ENCODE measurements at places on chromosomes 3 and 15. TPM values are rescaled to one million over a fixed set of nuclear protein-coding genes. Genes with fewer than 3 reads are reported as not detected.
A peak's percentile ranks its signal among the peaks of the same experiment; 100 is the strongest.

DNA sequence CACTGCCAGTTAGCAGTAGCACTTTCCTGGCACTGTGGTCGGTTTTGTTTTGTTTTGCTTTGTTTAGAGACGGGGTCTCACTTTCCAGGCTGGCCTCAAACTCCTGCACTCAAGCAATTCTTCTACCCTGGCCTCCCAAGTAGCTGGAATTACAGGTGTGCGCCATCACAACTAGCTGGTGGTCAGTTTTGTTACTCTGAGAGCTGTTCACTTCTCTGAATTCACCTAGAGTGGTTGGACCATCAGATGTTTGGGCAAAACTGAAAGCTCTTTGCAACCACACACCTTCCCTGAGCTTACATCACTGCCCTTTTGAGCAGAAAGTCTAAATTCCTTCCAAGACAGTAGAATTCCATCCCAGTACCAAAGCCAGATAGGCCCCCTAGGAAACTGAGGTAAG, 22.6 kb downstream of the CLDN18 start:
- DNase-seq, result no peak

- DNase-seq, result no peak
Observed at GRCh38 chr3:154931484-154931883, 148.6 kb upstream of the MME start.

- DNase-seq, result no peak
Observed at GRCh38 chr3:20539666-20540065, 353.7 kb upstream of the SGO1 start.

DNA sequence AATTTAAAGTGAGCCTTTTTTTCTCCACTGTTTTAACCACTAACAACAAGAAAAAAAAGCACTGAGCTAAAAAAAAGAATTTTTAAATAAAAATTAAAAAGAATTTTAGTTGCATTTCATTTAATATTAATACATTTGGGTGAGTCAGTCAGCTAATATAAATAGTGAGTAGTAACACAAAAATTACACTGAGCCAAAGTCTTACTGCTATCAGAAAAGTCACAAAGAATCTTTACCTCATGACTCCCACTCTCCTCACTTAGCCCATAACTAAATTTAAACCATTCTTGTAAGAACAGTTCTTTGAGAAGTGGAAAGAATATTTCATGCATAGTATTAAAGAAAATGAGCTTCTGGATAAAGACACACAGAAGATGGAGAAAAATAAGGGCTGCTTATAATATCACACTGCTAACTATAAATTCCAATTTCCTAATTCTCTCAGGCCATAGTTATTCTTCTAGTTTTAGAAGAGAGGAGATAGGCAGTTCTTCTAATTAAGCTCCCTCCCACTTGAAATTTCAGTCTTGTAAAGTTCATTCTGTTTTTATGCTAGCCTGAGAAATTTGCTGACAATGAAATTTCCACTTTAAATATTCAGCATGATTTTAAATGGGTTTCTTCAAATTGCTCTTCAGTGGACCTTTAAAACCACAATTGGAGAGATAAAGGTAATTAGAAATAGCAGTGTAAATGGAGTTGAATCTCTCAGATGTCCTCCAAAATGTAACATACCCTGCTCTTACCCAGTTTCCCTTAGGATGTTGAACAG, 17.6 kb downstream of the SHQ1 start:
- no peak for DNase-seq

DNA sequence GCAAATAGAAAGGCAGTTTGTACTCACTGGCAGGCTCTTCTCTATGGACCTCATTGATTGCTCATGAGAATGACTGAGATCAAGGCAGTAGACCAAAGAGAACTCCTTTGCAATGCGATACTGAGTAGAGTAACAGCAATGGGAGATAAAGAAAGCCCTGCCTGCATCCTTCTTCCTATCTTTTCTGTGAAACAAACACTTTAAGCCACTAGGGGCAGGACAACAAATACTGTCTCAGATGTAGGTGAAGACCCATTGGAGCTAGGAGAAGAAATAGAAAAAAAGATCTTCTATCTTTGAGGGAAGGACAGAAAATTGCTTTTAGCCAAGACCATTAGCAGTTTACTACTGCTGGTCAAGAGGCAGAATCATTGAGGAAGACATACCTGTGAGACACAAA, 117.6 kb upstream of the IGSF10 start:
- no peak for DNase-seq

DNA sequence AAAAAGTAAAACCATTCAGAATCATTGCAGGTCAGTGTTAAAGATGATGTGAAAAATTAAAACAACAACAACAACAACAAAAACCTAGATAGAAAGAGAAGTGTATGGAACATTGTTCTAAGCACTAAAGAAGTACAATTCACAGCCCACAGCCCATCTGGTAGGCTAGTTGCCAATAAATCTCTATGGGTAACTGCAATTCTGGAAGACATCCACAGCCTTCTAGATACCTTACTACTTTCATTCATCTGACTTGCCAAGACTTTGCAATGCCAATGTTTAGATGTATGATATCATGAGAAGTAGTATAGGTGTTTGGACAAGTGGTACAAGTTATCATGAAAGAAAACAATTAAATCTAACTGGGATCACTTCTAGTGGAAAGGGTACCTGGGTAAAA, 198.6 kb downstream of the VGLL3 start:
- DNase-seq, result no peak

DNA sequence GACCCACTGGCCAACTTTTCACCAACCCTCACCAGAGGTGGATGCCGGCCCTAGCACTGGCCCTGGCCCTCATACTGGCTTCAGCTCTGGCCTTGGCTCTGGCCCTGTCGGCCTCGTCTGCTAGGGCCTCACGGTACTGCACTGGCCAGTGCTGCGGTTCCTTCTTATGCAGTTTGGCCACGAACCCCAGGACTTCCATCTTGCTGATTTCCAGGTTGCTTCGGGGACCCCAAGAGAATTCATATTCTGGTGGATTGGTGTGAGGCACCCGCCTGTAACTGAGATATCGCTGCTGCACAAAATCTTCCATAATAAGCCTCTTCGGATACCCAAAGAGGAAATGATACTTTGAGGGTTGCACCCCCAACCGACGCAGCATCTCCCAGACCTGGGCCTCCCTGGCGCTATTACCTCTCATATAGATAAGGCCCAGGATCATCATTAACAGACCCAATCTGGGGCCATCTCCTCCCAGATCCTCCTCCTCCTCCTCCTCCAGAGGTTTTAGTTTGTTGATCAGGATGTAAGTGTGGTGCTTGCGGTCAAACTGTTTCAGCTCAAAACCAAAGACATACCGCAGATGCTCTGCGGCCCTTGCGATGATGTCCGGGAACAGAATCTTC, 883 bp downstream of the MAGEF1 start:
- DNase-seq, result no peak

DNA sequence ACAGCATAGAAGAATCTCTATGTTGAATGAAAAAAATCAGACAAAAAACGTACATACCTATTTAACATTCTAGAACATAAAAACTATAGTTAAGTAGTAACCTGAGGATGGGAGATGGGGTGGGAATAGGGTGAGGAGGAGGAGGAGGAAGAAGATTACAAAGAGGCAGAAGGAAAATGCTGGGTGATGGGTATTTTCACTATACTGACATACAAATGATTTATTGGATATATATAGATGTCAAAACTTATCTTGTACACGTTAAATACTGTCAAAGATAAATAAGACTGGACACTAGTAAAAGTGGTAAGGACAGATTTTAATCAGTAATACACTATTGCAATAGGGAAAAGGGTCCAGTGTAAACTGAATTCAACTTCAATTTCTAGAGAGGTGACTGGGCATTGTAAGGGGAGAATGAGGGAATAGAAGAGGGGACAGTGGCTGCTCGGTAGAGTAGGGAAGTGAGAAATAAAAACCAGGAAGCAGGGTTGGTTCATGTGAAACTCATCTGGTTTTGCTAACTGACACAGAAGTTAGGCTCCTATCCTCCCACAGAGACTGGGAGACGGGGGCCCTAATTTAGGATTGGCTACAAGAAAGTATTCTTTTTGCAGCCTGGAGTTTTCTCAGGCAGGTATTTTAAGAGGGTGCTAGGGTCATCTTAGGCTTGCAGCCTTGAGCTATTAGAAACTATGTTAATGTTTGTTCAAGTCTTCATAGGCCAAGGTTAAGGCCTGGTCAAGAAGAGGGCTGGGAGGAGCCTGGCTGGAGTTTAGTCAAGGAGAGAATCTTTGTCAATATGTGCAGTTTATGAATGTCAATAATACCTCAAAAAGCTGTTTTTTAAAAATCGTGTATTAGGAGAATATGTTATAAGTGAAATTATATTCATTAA, 15.0 kb upstream of the C15orf61 start:
- no peak for DNase-seq

GRCh38 chr3:61561374-61562041, at the start of gene PTPRG:
Gene PTPRG (plus strand): TSS chr3:61561571. CDS start chr3:61562288, 717 bp downstream.
- DNase-seq, result peak; percentile 41

GRCh38 chr3:127768346-127769008, 53.8 kb downstream of the MGLL start:
- no peak for DNase-seq

- DNase-seq, result no peak
Observed at GRCh38 chr3:52345521-52346109, 29.5 kb downstream of the DNAH1 start.

- no peak for DNase-seq
Observed at GRCh38 chr15:80796407-80796806, 17.2 kb downstream of the CEMIP start.

- no peak for DNase-seq
Observed at GRCh38 chr3:149273096-149273751, 51.6 kb upstream of the CP start.

DNA sequence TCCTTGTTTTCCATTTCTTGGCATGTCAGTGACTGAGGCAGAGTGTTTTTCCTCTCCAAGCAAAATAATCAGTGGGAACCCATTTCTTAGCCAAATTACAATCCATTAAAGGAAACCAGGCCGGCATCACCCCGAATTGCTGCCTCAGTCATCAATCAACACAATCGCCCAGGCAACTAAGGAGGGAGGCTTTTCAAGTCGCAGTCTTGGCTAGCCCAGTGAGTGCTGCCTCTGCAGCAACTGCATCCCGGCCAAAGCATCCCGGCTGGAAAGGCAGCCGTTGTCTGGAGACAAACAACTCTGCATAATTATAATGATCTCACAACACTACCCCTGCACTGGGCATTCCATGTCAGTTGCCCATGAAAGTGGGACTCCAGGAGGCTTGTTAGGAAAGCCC, 213.5 kb upstream of the PRICKLE2 start:
- no peak for DNase-seq

DNA sequence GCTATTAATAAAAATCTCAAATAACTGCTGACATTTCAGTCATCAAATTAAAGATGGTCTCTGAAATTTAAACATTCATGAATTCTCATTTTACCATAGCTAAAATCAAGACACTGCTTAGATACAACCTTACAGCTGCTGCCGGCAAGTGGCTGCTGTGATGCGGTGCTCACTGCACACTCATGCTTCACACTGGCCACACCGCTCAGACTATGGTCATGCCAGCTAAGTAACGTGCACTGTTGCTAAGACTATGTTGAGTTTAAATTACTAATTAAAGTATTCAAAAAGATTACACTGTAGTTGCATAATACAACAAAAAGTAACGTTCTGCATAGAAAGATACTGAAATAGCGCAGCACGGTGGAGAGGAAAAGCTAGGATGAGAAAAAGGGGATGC, 12.1 kb downstream of the ATP13A3 start:
- DNase-seq, result no peak

- DNase-seq, result no peak
Observed at GRCh38 chr3:88239870-88240269, 90.1 kb downstream of the C3orf38 start.

DNA sequence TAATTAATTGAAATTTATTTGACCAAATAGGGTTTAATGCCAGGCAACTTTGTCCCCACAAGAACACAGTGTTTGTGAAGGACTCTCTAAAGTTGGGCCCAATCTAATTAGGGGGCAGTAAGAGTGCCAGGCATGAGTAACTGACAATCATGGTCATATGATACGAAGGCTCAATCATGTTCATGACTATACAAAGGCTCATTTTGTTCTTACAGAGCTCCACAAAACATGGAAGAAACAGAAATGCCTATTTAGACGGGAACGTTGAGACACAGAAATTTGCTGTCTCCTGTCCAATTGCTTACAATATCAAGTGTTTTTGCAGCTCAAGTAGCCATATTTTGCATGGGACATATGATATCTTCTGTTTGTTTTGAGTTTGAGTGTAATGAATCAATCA, 391.1 kb downstream of the SI start:
- no peak for DNase-seq

GRCh38 chr3:131394400-131394799, 12.8 kb downstream of the NUDT16 start:
- no peak for DNase-seq

DNA sequence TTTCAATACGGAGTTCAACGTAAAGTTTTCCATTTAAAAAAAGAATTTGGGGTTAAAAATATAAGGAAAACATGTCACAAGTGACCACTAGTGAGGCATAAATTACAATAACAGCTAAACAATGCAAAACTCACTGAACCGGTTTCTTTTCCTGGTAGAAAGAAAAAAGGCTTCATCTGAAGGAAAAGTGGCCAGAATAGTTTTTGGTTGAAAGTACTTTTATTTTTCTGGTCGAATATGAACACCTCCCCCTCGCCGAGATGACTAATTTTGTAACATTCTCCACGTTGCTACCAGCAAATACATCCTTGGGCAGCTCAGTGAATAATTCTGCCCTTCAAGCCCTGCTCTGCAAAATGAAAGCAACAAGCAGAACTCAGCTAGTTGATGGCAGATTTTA, 3.9 kb upstream of the SRGAP3 start:
- DNase-seq, result no peak

- no peak for DNase-seq
Observed at GRCh38 chr15:67915461-67916374, 75.9 kb upstream of the RNU6-1 start.

DNA sequence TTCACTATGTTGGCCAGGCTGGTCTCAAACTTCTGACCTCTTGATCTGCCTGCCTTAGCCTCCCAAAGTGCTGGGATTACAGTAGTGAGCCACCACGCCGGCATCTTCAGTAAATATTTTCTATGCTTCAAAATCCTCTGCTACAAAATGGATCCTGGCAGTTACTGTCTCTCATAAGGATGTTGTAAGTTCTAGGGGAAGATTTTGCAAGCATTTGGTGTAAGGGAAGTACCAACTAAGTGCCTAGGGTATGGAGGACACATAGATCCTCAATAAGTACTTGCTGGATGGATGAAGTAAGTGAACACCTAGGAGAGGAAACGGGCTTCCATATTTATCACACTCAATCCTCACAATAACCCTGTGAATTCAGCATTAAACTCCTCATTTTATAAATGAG, 6.6 kb downstream of the TM4SF4 start:
- DNase-seq, result no peak

The SNRK gene
- 59.0 TPM for total RNA-seq

The COL6A5 gene
- not detected for total RNA-seq

The ANKUB1 gene
- total RNA-seq, result not detected

The FSIP1 gene
- 0.44 TPM for total RNA-seq

The CGGBP1 gene
- total RNA-seq, result 67.9 TPM

The CHRD gene
- total RNA-seq, result 8.5 TPM

The FMN1 gene
- total RNA-seq, result 29.3 TPM

The DTX3L gene
- 51.0 TPM for total RNA-seq

The ATP8B4 gene
- total RNA-seq, result 12.1 TPM

The CSK gene
- 11.6 TPM for total RNA-seq

The CLDN16 gene
- 0.37 TPM for total RNA-seq

Measured in omental fat pad (tissue), 4 donors.